ENCODE measurements at places on chromosomes 7 and 10. TPM values are rescaled to one million over a fixed set of nuclear protein-coding genes. Genes with fewer than 3 reads are reported as not detected.

NPFFR1 gene
- not detected for total RNA-seq

NPC1L1 gene
- total RNA-seq, result not detected

FAM24B gene
- total RNA-seq, result 8.1 TPM

GRCh38 chr10:13847201-13847631 is 260.5 kb downstream of the PRPF18 start:
- H3K4me1 ChIP-seq, result peaks cover 17% of the 10 kb centered on the region
- H3K4me3 ChIP-seq, result no peak overlapping the region
- H3K27ac ChIP-seq, result no peak overlapping the region
- no peaks in the 10 kb centered on the region for H3K36me3 ChIP-seq
- no peak for DNase-seq

GRCh38 chr7:68321776-68322496 is 1276.3 kb upstream of the AUTS2 start:
- H3K27ac ChIP-seq, result no peak overlapping the region
- no peaks in the 10 kb centered on the region for H3K27me3 ChIP-seq
- H3K4me1 ChIP-seq, result no peaks in the 10 kb centered on the region
- no peaks in the 10 kb centered on the region for H3K36me3 ChIP-seq

All from activated naive CD4-positive, alpha-beta T cell treated with anti-CD3 and anti-CD28 coated beads for 36 hours (primary cell).